Neural crest cell (in vitro differentiated cells): ENCODE measurements at places on chromosomes 7 and 10. TPM values are rescaled to one million over a fixed set of nuclear protein-coding genes. Genes with fewer than 3 reads are reported as not detected.

DNA sequence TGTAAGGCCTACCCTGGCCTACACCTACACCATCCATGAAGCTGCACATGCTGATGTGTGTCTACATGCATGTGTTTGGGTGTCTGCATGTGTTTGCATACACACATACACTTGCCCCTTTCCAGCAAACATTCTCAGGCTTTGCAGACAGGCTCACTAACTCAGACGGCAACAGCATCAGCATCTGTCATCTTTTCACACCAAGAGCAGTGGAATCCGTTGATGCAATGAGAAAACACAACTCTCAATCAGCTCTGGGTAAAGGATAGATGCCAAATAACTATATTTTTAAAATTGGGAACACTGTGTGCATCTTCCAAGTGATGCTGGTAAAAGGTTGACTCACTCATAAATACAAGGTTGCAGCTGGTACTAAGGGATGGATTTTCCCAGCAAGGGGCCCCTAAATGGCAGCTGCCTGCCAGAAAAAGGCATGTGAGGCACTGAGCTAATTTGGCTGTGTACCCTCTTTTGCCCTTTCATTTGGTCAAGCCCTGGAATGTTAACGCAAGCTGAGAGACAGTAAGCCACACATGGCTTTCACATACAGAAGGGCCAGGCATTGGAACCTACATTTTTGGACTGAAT, 296.3 kb upstream of the NPSR1 start:
- no peaks in the 10 kb centered on the region for H3K4me1 ChIP-seq
- no peaks in the 10 kb centered on the region for H3K27me3 ChIP-seq
- no peaks in the 10 kb centered on the region for H3K36me3 ChIP-seq
- H3K4me3 ChIP-seq: no peak overlapping the region
- no peak for DNase-seq

DNA sequence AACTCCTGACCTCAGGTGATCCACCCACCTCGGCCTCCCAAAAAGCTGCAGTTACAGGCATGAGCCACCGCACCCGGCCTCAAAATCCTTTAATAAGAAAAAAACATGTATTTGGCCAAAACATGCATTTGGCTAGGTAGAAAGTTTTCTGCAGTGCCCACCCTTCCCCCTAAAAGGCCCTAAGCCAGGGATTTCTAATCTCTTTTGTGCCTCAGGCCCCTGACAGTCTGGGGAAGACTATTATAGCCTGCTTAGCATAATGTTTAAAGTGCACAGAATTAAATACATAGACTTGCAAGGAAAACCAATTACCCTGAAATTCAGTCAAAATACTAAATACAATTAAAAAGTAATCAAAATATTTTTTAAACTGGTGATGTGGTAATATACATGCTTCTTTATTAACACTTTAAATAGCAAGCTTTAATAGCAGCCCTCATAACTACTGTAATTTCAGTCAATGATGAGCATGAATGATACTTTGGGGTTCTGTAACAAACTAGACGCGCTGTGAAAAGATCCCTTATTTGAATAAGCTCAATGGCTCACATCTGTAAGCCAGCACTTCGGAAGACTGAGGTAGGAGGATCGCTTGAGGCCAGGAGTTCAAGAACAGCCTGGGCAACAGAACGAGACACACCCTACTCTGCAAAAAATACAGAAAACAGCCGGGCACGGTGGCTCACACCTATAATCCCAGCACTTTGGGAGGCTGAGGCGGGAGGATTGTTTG, 29.9 kb downstream of the SPDYE6 start:
- H3K4me1 ChIP-seq: peaks cover 4% of the 10 kb centered on the region
- no peak overlapping the region for H3K4me3 ChIP-seq
- H3K27ac ChIP-seq: no peak overlapping the region
- H3K27me3 ChIP-seq: peaks cover 20% of the 10 kb centered on the region
- no peak for DNase-seq

DNA sequence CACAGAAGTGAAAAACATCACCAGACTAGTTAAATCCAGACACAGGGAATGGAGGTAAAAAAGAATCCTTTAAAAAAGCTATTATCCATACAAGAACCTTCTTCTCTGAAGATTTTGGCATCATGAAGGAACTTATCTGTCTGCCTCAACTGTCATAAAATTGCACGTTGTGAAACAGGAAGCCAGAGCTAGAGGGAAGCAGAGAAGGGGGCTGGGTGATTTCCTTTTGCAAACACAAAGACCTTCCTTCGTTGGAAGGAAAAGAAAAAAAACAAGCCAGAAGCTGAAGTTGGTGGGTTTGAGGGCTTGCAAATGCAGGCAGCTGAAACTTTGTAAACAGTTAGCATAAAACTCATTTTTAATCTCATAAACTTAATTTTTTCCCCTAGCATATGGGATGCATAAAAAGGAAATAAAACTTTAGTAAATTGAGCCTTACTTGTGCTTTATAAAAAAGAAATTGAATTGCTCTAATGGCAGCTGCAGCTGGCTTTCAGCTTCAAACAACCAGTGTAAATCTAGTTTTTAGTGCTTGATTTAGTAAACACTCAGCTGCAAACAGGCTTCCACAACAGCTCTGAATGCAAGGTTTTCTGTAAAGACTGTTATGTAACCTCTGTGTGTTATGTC, 101.6 kb downstream of the OTUD1 start:
- no peak overlapping the region for H3K27ac ChIP-seq
- peaks cover 5% of the 10 kb centered on the region for H3K27me3 ChIP-seq
- DNase-seq: no peak
- no peaks in the 10 kb centered on the region for H3K36me3 ChIP-seq
- H3K4me1 ChIP-seq: peaks cover 5% of the 10 kb centered on the region
- no peak overlapping the region for H3K4me3 ChIP-seq

DNA sequence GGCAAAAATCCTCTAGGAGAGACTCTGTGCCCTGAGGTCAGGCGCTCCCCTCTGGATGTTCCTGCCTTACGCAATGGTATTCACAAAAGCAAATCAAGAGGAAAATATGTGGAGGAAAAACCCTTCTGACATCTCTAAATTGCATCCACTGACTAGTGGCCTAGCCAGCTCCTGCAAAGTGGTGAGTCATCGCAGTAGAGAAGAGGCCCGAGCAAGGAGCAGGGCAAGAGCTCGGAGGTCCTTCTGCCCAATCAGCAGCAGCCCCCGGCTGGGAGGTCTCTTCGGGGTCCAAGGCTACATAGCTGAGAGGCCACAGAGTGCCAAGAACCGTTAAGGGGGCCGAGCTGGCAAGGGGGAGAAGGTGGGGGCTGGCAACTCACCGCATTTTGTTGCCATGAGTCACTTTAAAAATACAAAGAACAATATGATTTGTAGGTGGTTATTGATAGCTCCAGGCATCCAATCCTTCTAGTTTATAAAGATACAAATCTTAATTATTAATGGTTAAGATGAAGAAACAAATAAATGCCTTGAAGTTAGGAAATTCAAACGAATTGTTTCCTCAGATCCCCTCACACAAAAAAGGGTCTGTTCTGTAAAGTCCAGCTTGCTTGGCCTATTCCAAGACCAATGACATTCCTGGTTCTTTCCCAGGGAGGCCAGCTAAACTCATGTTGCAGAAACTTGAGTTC, 161.6 kb downstream of the PKD1L1 start:
- DNase-seq: peak; percentile 30
- no peaks in the 10 kb centered on the region for H3K27me3 ChIP-seq
- H3K36me3 ChIP-seq: peaks cover under 1% of the 10 kb centered on the region
- peak overlapping the region; percentile 6 for H3K4me3 ChIP-seq
- H3K27ac ChIP-seq: peak overlapping the region; percentile 93
- peaks cover 31% of the 10 kb centered on the region for H3K4me1 ChIP-seq

The PRSS2 gene
- total RNA-seq: not detected in 2 replicates

The MRLN gene
- total RNA-seq: not detected in 2 replicates

The AIMP2 gene
- 44.4 and 47.6 TPM in 2 replicates for total RNA-seq
